ENCODE measurements at places on chromosomes 11 and 22. TPM values are rescaled to one million over a fixed set of nuclear protein-coding genes. Genes with fewer than 3 reads are reported as not detected.

Gene OR52A1
- not detected for total RNA-seq

Gene GAB4
- total RNA-seq = not detected

Gene PNPLA5
- total RNA-seq = 0.07 TPM

Gene BACE1
- 9.3 TPM for total RNA-seq

Gene MTMR2
- 22.4 TPM for total RNA-seq

Gene MS4A6A
- total RNA-seq = not detected

Gene CASTOR1
- 3.3 TPM for total RNA-seq

Gene RASGRP2
- total RNA-seq = 0.82 TPM

Gene TNNT3
- not detected for total RNA-seq

Gene OR2D2
- not detected for total RNA-seq

Gene TUB
- 5.2 TPM for total RNA-seq

Gene ETS1
- 39.0 TPM for total RNA-seq

Gene OR51E1
- not detected for total RNA-seq
